ENCODE measurements at places on chromosomes 6 and 20.

DNA sequence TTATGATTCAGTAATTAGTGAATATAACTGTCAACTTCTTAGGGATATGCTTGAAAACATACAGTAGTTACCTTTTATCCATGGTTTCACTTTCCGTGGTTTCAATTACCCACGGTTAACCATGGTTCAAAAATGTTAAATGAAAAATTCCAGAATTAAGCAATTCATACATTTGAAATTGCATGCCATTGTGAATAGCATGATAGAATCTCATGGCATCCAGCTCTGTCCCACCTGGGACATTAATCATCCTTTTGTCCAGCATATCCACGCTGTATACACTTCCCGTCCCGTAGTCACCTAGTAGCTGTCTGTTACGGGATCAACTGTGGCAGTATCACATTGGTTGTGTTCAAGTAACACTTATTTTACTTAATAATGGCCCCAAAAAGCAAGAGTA is 781.7 kb upstream of the CITED2 start:
- no peak for DNase-seq

DNA sequence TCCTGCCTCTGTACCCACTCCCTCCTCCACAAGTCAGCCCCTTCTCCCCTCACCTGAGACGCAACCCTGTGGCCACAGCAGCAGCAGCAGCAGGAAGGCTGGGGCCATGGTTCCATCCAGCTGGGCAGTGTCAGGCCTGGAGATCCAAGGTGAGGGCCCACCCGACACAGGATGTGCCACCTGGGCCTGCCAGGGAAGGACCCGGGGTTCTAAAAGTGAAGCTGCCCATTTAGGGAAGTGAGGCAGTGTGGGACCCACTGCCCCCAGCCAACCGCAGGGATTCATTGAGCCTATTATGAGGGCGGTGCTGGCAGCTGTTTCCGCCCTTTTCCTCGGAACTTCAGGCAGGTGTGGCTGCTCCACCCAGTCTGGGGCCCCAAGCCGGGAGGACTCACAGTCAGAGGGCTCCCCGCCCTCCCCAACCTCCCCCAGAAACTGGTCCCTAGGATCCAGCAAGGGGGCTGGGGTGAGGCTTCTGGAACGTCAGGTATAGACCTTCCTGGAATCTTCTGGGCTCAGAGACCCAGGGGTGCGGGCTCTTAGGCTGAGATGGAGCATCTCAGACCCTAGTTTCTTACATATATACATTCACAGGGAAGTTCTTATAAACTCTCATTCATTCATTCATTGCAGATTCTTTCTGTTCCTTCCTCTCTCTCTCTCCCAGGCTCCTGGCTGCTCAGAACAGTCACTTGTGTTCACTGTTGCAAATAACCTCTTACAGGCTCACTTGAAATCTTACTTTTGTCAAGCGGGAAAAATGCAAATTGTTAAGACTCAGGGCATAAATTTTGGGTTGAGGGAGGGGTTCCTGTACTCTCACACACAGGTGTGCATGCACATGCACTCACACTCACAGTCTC is at the start of gene TREML2:
TREML2 (minus strand) TSS at position 249 of the 863 bp plus-strand sequence; CDS start at position 108, 141 bp downstream.
- no peak for DNase-seq

GRCh38 chr20:1883986-1884385 is 11.2 kb upstream of the SIRPA start:
- DNase-seq, result no peak

DNA sequence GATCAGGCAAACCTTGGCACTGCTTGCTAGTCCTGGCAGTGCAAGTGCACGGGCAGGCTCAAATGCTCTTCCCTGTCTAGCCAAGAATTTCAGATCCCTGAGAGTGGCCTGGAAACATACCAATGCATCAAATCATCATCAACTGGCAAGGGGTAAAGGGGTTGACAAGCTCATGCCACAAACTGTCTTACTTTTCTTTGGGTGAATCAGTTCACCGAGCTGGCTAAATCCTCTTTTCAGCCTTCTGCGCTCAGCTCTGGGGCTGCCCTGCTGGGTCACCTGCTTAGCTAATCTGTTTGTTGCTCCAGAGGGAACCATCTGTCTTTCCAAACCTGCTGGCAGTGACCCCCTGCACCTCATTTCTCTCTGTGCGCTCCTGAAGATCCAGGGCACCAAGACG is 59.5 kb downstream of the LYRM4 start:
- no peak for DNase-seq

DNA sequence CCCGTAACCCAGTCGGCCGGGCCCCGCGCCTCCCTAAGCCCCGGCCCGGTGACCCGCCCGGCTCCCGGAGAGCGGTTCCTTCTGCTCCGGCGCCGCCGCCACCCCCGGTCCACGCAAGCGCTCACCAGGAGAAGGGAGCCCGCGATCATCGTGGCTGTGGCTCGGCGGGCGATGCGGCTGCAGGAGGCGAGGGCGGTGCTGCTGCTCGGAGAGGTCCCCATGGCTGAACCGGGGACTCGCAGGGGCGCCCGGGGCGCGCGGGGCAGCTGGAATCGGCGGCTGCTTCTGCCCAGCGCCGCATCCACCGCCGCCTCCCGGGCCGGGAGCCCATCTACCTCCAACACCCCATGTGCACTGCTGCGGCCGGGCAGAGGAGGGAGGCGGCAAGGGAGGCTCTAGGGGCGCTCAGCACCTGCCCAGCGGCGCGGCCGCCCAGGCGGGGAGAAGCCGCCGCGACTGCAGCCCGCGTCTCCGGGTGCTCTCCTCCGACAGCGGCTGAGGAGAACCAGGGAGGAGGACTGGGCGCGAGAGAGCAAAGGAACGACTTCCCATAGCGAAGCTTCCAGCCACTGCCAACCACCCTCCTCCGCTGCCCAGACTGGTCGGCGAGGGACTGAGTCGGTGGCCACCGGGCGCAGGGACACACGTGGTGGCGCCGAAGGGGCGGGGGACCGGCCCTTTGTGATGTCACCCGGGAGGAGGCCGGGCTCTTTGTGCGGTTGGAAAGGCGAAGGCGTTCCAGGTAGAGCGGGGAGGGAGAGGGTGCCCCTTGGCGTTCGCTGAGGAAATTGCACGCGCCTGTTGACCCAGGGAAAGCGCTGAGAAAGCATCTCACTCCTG is at the start of gene TNFRSF21:
TNFRSF21 (minus strand) TSS at position 615 of the 840 bp plus-strand sequence; CDS start at position 221, 394 bp downstream.
- peak; percentile 64 for DNase-seq

- no peak for DNase-seq
Measured at GRCh38 chr6:33897189-33897780, 93.5 kb upstream of the MLN start.

GRCh38 chr6:33914645-33915044 is 110.8 kb upstream of the MLN start:
- DNase-seq, result peak; percentile 12
